SW480 (cell line): ENCODE measurements at places on chromosomes 3 and 15.

DNA sequence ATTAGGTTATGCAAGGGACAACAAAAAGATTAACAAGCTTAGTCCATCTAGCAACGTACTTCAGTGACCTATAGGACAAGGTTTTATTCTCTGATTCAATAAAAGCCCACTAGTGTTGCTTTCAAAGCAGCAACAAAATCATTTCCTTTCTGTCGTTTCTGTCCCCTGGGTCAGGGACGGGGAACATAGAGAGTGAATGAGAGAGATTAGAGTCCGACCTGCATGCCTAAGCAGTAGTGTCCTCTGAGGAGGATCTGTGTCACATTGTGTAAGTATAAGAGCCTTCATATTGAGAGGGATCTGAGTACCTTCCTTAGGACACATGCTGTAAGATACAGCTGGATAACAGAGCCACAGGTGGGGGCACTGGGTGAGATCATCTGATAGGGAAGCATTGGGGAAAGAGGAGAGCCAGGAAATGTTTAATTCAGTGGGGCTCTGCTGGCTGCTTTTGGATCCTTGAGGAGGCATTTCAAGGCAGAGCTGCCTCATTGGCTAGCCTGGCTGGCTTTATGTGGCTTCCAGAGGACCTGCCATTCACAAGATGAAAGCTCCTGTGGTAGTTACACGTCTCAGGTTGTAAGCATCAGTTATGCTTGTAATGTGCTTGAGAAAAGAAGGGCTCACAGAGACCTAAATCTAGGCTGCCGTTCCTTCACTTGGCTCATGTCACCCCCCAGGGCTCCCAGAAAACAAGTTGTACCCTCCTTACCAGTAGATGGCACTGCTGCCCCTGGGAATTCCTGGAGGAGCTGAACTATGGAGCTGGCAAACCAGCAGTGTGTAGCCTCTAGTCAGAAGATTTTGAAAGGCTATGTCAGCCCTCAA is 2.7 kb downstream of the TMEM108 start:
- peak; percentile 65 for DNase-seq

GRCh38 chr15:89088605-89089315 is 504 bp downstream of the ABHD2 start:
- peak; percentile 39 for DNase-seq

DNA sequence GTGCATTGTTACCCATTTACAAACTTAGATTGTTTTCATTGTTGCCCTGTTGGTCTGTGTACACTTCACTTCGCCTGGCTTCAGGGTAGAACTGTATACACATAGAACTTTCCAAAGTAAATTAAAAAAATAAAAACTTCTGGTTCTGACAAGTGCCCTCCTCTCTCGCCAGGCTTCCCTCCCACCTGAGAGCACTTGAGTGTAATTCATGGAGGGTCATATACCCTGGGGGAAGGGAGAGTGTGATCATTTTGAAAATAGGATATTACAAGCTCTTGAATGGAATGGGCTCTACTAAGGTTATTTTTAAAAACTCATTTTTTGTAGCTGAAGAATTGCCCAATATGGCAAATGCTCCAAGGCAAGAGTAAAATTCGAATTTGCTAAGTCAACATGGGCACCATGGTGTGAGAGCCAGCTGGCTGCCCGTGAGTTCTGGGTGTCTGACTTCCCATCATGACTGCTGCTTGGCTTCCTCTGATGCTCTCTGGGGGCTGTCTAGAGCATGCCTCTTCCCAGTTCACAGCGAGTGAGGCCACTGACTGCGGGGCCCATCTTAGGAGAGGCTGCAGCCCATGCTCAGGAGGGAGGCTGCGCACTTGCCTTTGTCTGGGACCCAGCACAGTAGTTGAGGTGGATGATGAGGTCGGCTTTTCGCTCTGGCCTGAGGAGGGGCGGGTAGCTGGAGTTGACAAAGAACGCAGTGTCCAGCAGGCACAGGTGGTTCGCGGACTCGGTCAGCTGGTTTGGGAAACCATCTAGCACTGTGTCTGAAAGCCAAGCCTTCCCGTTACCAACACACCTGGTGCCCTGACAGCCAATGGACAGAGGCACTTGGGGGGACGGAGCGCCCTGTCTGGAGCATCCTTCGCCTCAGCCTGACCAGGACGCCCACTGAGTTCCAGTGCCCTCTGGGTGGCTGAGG is 13.1 kb upstream of the EHD4 start:
- DNase-seq: no peak

- DNase-seq: no peak
These were observed 9.0 kb upstream of the SLC25A26 start for GRCh38 chr3:66211779-66212178.

- no peak for DNase-seq
These were observed 55.7 kb upstream of the TMEM115 start for GRCh38 chr3:50415061-50415460.

DNA sequence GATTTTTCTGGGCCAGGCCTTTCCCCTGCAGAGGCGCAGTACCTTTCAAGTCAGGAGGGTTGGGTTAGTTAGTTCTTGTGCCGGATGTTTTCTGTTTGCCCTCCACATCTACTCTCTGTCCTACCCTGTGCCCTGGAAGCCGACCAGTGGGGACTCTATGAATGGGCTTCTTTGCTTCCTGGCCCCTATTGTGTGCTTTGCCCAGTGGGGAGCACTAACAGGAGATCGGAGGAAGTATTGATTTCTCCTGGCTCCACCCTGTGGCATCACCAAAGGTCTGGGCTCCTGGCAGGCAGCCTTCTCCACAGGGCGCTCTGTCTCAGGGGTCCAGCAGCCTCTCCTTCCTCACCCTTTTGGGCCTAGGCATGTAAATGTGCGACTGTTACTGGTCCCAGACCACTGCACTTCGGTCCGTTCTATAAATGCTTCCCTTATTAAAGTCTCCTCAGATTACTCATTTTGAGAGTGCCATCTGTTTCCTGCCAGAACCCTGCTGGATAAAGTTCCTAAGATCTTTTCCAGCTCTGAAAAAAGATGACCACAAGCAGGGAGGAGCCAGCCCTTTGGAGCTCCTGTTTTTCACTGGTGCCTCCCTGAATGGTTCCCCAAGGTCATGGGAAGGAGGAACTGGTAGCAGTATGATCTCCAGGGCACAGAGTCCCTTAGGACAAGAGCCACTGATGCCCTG is 44.5 kb downstream of the CTDSPL start:
- peak; percentile 83 for DNase-seq

DNA sequence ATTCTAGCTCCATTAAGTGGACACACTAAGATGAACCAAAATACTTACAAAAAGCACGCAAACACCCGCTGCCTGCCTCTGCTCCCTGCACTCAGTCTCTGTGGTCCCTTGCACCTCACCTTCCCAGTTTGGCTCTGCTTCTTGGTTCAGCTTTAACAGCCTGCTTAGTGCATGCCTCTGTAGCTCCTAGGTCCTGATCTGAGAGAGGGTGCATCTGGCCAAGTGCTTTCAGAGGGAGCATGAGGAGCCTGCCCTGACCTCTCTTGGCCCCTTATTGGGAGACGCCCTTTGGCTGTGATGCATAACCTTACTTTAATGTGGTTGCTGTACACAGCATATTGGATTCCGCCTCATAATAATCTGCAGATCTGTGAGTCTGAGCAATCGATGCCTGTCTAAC is 21.2 kb upstream of the ATP10A start:
- DNase-seq: no peak
